ENCODE measurements at places on chromosomes 4 and X. TPM values are rescaled to one million over a fixed set of nuclear protein-coding genes. Genes with fewer than 3 reads are reported as not detected.

- no peaks in the 10 kb centered on the region for H3K27me3 ChIP-seq
- no peaks in the 10 kb centered on the region for H3K4me1 ChIP-seq
- H3K4me3 ChIP-seq: no peak overlapping the region
Measured at GRCh38 chrX:143296521-143296920, 220.8 kb downstream of the SPANXN3 start.

GRCh38 chrX:136196691-136197155, 49.4 kb downstream of the FHL1 start:
- H3K36me3 ChIP-seq: no peaks in the 10 kb centered on the region
- DNase-seq: peak; percentile 18
- H3K27ac ChIP-seq: peak overlapping the region; percentile 75
- H3K27me3 ChIP-seq: no peaks in the 10 kb centered on the region

DNA sequence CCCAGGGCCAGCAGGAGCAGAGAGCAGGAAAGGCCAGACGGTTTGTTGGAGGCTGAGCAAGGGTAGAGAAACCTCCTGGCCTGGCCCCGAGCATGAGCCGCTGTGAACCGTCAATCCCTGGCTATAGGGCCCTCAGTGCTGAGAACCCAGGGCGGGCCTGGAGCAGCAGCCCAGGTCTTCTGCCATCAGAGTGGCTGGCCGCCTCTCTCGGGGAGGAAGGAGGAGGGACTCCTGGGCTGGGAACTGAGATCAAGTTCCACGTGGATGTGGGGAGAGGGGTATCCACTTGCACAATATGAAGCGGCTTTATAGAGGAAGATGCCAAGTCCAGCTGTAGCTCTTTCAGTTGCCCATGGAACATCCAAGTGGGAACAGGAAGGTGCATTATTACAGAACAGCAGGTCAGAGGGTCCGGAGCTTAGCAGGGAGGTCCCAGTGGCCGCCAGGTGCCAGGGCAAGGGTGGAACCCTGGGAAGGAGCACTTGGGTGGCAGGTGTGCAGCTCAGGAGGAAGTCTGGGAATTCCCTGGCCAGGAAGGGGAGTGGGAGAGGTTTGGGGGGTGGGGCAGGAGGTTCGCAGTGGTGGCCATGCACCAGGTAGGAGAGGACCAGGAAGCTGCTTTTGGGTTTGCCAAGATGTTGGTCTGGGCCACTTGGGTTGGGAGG, 31.7 kb upstream of the CRMP1 start:
- no peaks in the 10 kb centered on the region for H3K36me3 ChIP-seq
- H3K4me3 ChIP-seq: no peak overlapping the region
- no peaks in the 10 kb centered on the region for H3K4me1 ChIP-seq
- no peak for DNase-seq
- H3K27ac ChIP-seq: no peak overlapping the region

Gene MAGEB10
- total RNA-seq: not detected

DNA sequence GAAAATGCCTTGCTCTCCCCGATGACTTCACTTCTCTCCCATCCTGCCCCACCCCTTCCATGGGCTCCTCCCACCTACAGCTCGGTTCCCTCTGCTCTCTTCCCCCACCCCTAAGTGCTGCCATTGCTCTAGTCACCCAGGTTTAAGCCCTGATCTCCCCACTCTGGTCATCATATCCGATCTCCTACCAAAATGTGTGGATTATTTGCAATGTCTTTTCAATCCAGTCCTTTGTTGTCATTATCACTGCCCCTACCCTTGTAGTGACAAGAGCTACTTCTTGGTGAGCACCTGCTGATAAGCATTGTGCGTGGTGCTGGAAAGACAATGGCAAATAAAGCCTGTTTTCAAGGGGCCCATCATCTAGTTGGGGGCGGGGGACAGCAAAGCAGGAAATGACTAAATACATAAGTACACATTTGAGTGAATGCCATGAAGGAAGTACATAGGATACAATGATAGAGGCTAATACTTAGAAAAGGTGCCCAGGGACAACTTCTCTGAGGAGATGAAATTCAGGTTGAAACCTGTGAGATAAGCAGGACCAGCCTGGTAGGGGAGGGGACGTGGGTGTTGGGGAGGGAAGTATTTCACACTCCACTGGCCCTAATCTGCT, 63.8 kb downstream of the DLG3 start:
- H3K27me3 ChIP-seq: no peaks in the 10 kb centered on the region
- H3K4me1 ChIP-seq: no peaks in the 10 kb centered on the region
- no peaks in the 10 kb centered on the region for H3K36me3 ChIP-seq
- no peak overlapping the region for H3K4me3 ChIP-seq
- no peak overlapping the region for H3K27ac ChIP-seq
- no peak for DNase-seq

DNA sequence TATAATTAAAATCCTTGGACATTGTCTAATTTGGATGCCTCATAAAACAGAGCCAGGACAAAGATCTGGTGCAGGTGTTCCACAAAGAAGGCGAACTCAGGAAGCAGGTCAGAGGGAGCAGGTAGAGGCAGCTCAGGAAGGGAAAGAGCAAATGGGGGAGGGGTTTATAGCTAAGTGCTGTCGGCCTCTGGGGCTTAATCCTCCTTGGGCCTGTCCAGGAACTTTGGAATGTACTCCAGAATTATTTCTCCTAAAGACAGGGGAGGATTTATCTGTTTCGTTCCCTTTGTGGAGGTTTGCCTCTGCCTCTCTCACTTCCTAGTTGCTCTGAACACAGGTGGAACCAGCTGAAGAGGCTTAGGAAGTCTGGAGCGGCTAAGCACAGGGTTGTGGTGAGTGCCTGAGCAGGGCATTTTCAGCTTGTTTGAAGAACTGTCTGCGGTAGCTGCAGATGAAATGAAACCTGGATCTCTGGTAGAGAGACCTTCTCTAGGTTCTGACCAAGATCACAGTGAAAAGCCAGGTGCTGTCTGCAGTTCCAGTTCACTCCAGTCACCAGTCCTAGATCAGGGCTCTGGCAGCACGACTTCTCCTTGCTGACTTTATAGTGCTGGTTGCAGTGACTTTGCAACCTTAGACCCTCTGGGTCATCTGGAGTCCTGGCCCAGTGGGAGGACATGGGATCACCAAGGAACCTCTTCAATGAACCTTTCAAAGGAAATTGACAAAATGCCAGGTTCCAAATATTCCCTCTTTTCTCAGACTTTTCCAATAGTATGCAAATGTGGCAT, 519.2 kb downstream of the PCDH10 start:
- no peak overlapping the region for H3K4me3 ChIP-seq
- H3K4me1 ChIP-seq: no peaks in the 10 kb centered on the region
- no peak overlapping the region for H3K27ac ChIP-seq

- H3K4me1 ChIP-seq: no peaks in the 10 kb centered on the region
- no peaks in the 10 kb centered on the region for H3K27me3 ChIP-seq
Measured at GRCh38 chrX:95919605-95920004, 765.0 kb upstream of the DIAPH2 start.

DNA sequence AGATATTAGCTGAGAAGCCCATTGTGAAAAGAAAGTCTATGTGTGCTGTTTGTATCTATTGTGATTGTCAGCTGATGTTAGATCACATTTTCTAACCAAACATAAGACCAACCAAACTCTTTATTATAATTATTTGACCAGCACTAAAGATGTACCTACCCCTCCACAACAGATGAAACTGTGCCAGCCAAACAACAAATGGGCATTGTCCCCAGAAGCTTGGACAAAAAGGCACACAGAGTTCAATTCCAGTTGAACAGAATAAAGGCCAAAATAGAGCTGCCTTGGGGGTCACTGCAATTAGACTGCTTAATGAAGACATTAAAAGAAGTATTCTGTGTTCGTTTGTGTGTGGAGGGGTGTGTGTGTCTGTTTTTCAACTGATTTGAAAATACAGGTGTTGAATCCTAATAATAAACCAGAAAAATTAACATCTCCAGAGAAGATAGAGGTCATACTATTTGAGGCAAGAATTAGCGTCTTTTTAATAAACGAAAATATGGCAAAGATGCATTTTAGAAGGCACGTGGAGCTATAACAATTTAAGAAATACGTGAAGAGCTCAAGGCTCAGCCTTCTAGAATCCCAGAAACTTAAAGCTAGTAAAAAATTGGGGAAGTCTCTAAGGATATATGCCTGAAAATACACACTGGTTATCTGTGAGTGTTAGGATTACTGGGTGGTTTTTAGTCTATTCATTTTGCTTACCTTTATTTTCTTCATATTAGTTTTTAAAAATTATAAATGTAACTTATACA, 2.2 kb downstream of the SPP1 start:
- H3K4me1 ChIP-seq: peaks cover 18% of the 10 kb centered on the region
- H3K4me3 ChIP-seq: no peak overlapping the region
- no peaks in the 10 kb centered on the region for H3K36me3 ChIP-seq

DNA sequence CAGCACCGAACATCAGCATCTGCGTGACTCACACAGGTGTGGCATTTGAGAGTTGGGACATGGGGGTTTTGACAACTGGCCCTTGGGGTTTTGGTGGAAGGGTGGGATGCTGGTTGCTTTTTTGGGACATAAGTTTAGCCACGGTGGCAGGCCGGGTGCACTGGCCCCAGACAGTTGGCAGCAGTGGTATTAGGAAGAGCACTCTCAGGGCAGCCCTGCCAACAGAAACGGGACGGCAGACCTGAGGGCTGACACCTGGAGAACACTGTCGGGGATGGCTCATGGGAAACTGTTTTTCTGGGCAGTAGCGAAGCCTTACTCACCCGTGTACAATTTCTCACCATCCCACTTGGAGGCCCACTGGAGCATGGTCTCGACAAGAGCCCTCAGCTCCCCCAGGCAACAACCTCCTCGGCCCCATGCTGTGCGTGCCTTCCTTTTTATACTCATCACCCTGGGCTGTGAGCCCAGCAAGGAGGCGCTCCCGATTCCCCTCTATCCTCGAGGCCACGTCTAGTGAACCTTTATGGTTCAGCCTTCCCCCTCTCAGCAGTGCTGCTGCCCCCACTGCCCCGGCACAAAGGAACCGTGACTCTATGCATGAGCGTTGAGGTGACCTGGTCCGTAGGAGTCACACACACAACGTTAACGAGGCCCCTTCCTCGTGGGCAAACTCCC, 30.6 kb downstream of the WDR1 start:
- H3K4me1 ChIP-seq: peaks cover 20% of the 10 kb centered on the region
- H3K27me3 ChIP-seq: no peaks in the 10 kb centered on the region
- peaks cover 74% of the 10 kb centered on the region for H3K36me3 ChIP-seq
- H3K27ac ChIP-seq: peak overlapping the region; percentile 53

DNA sequence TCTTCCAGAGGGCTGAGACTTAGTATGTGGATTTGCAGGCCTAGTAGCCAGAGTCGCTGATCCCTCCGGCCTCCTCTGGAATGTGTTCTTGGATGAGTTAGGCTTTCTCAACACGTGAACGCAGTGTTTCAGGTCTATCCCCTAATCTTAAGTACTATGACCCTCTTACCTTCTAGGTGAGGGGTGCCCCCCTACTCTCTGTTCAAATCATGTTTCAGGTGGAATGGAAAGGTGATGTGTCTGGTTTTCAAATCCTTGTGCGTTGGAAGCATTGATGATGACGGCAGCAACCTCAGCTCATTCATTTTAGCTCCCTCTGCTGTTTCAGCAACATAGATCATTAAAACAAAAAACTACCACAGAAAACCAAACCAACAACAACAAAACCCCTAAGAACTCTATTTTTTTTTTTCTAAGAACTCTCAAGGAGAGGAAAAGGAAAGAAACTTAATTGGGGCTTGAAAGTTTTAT, 56.4 kb downstream of the RWDD4 start:
- no peaks in the 10 kb centered on the region for H3K4me1 ChIP-seq
- no peak overlapping the region for H3K27ac ChIP-seq
- DNase-seq: no peak
- no peak overlapping the region for H3K4me3 ChIP-seq

- peaks cover 25% of the 10 kb centered on the region for H3K27me3 ChIP-seq
- H3K27ac ChIP-seq: peak overlapping the region; percentile 57
- H3K4me3 ChIP-seq: no peak overlapping the region
- H3K36me3 ChIP-seq: no peaks in the 10 kb centered on the region
Measured at GRCh38 chr4:61204353-61205060, 4.4 kb downstream of the ADGRL3 start.

Gene PRIMPOL
- 11.8 TPM for total RNA-seq

Gene SPANXD
- not detected for total RNA-seq

- H3K27me3 ChIP-seq: no peaks in the 10 kb centered on the region
- H3K36me3 ChIP-seq: no peaks in the 10 kb centered on the region
- H3K4me1 ChIP-seq: peaks cover 11% of the 10 kb centered on the region
- peak overlapping the region; percentile 50 for H3K4me3 ChIP-seq
Measured at GRCh38 chrX:38561951-38562719, 793 bp downstream of the TSPAN7 start.

- no peaks in the 10 kb centered on the region for H3K36me3 ChIP-seq
- no peaks in the 10 kb centered on the region for H3K27me3 ChIP-seq
- DNase-seq: no peak
- H3K4me1 ChIP-seq: no peaks in the 10 kb centered on the region
- H3K27ac ChIP-seq: no peak overlapping the region
Measured at GRCh38 chr4:104462641-104463040, 32.1 kb downstream of the CXXC4 start.

GRCh38 chr4:99966692-99967091, 16.6 kb upstream of the H2AZ1 start:
- no peak overlapping the region for H3K4me3 ChIP-seq
- H3K36me3 ChIP-seq: no peaks in the 10 kb centered on the region
- H3K27me3 ChIP-seq: no peaks in the 10 kb centered on the region
- H3K4me1 ChIP-seq: no peaks in the 10 kb centered on the region
- no peak for DNase-seq
- H3K27ac ChIP-seq: no peak overlapping the region

GRCh38 chr4:102193145-102193544, 152.1 kb downstream of the SLC39A8 start:
- no peaks in the 10 kb centered on the region for H3K4me1 ChIP-seq
- H3K27ac ChIP-seq: no peak overlapping the region
- DNase-seq: no peak
- H3K27me3 ChIP-seq: no peaks in the 10 kb centered on the region
- H3K36me3 ChIP-seq: no peaks in the 10 kb centered on the region

Gene TEX13D
- total RNA-seq: not detected

Gene PABPC5
- 0.51 TPM for total RNA-seq

DNA sequence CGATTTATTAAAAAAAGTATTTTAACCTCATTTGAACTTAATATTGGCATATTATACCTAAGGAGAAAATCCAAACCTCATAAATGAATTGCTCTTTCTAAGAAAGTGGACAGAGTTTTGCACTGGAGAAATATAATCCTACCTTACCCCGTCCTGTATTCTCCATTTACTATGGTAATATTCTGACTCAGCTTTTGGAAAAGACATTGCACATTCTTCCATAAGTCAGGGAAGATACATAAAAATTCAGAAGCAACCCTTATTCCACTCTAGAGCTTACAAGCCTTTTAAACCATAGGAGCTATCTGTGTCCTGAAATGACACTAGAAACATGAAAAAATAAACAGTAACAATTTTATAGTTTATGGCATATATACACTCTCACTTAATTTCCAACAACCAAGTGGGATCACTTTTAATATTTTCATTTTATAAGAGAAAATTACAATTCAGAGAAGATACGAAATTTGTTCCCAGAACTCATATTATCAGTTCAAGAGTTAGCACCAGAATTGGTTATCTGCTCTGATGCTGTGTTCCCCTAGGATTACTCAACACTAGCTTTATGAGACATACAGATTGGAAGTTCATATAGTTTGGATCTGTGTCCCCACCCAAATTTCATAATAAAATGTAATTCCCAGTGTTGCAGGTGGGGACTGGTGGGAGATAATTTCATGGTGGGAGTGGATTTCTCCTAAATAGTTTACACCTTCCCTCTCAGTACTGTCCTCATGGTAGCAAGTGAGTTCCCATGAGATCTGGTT, 359.4 kb downstream of the ARAP2 start:
- no peak overlapping the region for H3K27ac ChIP-seq
- H3K36me3 ChIP-seq: no peaks in the 10 kb centered on the region
- no peak overlapping the region for H3K4me3 ChIP-seq
- H3K27me3 ChIP-seq: no peaks in the 10 kb centered on the region
- no peaks in the 10 kb centered on the region for H3K4me1 ChIP-seq
